ENCODE measurements at places on chromosomes 13 and 19. TPM values are rescaled to one million over a fixed set of nuclear protein-coding genes. Genes with fewer than 3 reads are reported as not detected.

- H3K36me3 ChIP-seq, result peaks cover 31% of the 10 kb centered on the region
- H3K4me3 ChIP-seq, result peak overlapping the region; percentile 71
- peaks cover 59% of the 10 kb centered on the region for H3K4me1 ChIP-seq
- H3K27me3 ChIP-seq, result no peaks in the 10 kb centered on the region
- H3K27ac ChIP-seq, result peak overlapping the region; percentile 95
Observed at GRCh38 chr13:37701306-37701705, 102.7 kb upstream of the POSTN start.

DNA sequence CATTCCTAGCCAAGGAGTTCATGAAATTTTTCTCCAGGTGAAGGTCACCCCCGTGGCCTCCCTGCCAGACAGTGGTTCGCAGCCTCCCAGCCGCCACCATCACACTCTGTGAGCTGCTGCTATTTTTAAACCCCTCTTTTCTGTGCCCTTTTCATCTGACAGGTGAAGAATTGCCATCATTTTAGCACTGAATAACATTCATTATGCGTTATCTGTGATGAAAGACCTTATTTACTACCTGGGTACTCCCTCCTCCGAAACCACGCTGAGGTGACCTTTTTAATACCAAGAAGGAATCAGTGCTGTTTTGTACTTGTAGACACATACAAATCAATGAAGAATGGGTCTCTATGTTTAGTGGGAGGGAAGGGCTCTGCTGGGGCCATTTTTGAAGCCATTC is 148.9 kb upstream of the GPR12 start:
- H3K4me1 ChIP-seq, result peaks cover under 1% of the 10 kb centered on the region
- no peak overlapping the region for H3K27ac ChIP-seq
- no peaks in the 10 kb centered on the region for H3K36me3 ChIP-seq
- no peak for DNase-seq

GRCh38 chr19:46637224-46637623 is 1.2 kb upstream of the GNG8 start:
- DNase-seq, result no peak
- no peak overlapping the region for H3K27ac ChIP-seq
- no peaks in the 10 kb centered on the region for H3K27me3 ChIP-seq
- H3K4me1 ChIP-seq, result peaks cover 11% of the 10 kb centered on the region
- no peak overlapping the region for H3K4me3 ChIP-seq

DNA sequence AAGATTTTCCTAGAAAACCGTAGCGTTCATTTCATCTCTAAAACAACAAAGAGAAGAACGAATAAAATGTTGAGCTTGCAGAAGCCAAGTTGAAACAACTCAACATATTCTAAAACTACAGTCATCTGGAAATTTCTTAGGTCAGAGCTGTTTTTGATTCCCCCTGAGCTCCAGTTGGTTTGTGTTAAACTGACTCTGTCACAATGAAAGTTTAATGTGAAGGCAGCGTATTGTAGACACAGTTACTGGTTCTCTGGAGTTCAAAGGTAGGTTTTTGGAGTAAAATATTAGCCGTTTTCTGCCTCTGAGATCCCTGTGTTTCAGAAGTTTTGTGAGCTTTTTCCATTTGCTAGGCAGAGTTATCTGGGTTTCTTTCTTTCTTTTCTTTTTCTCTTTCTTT is 2.2 kb downstream of the ARHGEF7 start:
- H3K27me3 ChIP-seq, result peaks cover 73% of the 10 kb centered on the region
- peaks cover 21% of the 10 kb centered on the region for H3K4me1 ChIP-seq
- H3K27ac ChIP-seq, result no peak overlapping the region
- no peaks in the 10 kb centered on the region for H3K36me3 ChIP-seq

- no peak overlapping the region for H3K4me3 ChIP-seq
- peaks cover 8% of the 10 kb centered on the region for H3K4me1 ChIP-seq
- DNase-seq, result no peak
Observed at GRCh38 chr19:49775742-49776370, 9.1 kb downstream of the AP2A1 start.

- no peak overlapping the region for H3K4me3 ChIP-seq
- no peak overlapping the region for H3K27ac ChIP-seq
- H3K27me3 ChIP-seq, result peaks cover 1% of the 10 kb centered on the region
- peak; percentile 15 for DNase-seq
- no peaks in the 10 kb centered on the region for H3K36me3 ChIP-seq
- H3K4me1 ChIP-seq, result peaks cover 9% of the 10 kb centered on the region
Observed at GRCh38 chr19:21202865-21203494, 61.1 kb downstream of the ZNF431 start.

GRCh38 chr19:10945264-10945663 is 15.6 kb upstream of the SMARCA4 start:
- H3K4me1 ChIP-seq, result peaks cover 17% of the 10 kb centered on the region
- no peaks in the 10 kb centered on the region for H3K36me3 ChIP-seq
- no peak for DNase-seq

Gene THSD8
- 14.1 TPM for total RNA-seq

Gene SHKBP1
- 61.9 TPM for total RNA-seq

GRCh38 chr13:22925881-22926747 is 254.7 kb upstream of the SGCG start:
- H3K27ac ChIP-seq, result no peak overlapping the region
- peak overlapping the region; percentile 41 for H3K4me3 ChIP-seq
- no peaks in the 10 kb centered on the region for H3K27me3 ChIP-seq
- H3K36me3 ChIP-seq, result no peaks in the 10 kb centered on the region

Gene SHISA2
- not detected for total RNA-seq

Gene THSD1
- 2.6 TPM for total RNA-seq

DNA sequence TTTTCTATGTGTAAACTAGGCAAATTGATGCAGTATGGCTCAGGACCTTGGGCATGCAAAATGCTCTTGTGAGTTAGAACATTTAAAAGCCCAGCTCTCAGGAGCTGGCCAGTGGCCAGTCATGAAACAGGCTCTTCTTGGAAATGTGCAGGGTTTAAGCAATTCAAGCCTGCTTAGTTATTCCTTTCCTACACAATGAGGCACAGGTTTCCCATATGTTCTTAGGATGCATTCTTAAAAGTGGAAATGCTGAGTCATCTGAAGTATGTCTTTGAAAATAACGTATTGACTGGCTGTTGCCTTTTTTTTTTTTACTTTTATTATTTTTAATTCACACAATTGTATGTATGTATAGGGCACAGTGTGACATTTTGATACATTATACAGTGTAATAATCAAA is 300.7 kb downstream of the SLC7A1 start:
- H3K27me3 ChIP-seq, result peaks cover 6% of the 10 kb centered on the region
- H3K36me3 ChIP-seq, result no peaks in the 10 kb centered on the region
- no peak overlapping the region for H3K27ac ChIP-seq
- no peak overlapping the region for H3K4me3 ChIP-seq
- no peaks in the 10 kb centered on the region for H3K4me1 ChIP-seq
- no peak for DNase-seq

- no peak overlapping the region for H3K27ac ChIP-seq
- no peak for DNase-seq
- H3K27me3 ChIP-seq, result peaks cover 5% of the 10 kb centered on the region
- H3K4me1 ChIP-seq, result peaks cover 17% of the 10 kb centered on the region
Observed at GRCh38 chr19:18675779-18676178, 7.7 kb upstream of the CRTC1 start.

GRCh38 chr19:49889038-49889686 is 7.5 kb downstream of the IL4I1 start:
- no peaks in the 10 kb centered on the region for H3K36me3 ChIP-seq
- H3K27ac ChIP-seq, result no peak overlapping the region
- H3K27me3 ChIP-seq, result peaks cover 7% of the 10 kb centered on the region
- H3K4me3 ChIP-seq, result no peak overlapping the region

DNA sequence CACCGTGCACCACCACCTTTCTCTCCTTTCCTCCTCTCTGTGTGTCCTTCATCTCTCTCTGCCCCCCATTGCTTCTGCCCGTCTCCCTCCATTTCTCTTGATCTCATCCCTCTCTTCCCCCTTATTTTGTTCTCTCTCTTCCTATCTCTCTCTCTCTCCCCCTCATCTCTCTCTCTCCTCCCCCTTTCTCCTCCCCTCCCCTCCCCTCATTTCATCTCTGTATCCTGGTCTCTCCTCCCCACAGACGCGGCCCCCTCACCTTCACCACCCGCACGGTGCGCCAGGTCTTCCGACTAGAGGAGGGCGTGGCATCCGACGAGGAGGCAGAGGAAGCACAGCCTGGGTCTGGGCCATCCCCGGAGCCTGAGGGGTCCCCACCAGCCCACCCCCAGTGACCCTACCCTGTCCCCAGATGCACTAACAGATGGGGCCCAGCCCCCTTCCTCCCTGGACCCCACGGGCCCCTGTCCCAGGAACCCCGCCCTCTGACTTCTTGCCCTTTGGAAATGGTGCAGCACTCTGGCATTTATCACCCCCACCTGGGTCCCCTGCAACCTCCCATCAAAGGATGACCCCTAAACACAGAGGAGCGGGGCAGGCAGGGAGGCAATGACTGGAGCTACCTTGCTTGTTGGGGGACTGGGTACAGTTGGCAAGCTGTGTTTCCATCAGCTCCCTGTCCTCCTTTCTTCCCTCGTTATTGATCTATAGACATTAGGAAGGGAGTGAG is 19.6 kb downstream of the KCNC3 start:
- H3K4me3 ChIP-seq, result no peak overlapping the region
- no peak for DNase-seq
- no peaks in the 10 kb centered on the region for H3K4me1 ChIP-seq
- H3K27me3 ChIP-seq, result peaks cover 53% of the 10 kb centered on the region
- no peak overlapping the region for H3K27ac ChIP-seq
- no peaks in the 10 kb centered on the region for H3K36me3 ChIP-seq

GRCh38 chr13:98297051-98297450 is 120.0 kb upstream of the RNF113B start:
- no peak overlapping the region for H3K4me3 ChIP-seq
- H3K27me3 ChIP-seq, result no peaks in the 10 kb centered on the region
- H3K27ac ChIP-seq, result no peak overlapping the region
- no peak for DNase-seq

Gene CELF5
- 0.30 TPM for total RNA-seq

DNA sequence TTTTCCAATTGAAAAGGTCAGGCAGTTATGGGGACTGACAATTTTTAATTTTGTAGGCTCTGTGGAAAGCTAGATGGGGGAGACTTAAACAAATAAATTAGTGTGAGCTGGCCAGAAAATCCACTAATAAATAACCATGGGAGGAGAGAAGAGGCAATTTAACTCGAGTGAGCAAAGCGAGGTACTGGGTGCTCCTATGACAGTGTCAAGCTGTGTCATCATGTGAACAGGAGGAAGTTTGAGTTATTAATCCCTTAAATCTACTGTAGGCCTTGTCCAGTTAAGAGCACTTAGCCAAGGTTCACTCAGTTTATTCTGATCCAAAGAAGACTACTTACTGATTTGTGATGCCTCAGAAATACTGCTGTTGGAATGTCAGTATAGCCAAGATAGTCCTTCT is 122.8 kb downstream of the OXGR1 start:
- H3K4me1 ChIP-seq, result no peaks in the 10 kb centered on the region
- no peak overlapping the region for H3K27ac ChIP-seq
- no peak overlapping the region for H3K4me3 ChIP-seq
- DNase-seq, result no peak

- DNase-seq, result no peak
- H3K27me3 ChIP-seq, result peaks cover 24% of the 10 kb centered on the region
- peak overlapping the region; percentile 55 for H3K27ac ChIP-seq
- H3K4me3 ChIP-seq, result no peak overlapping the region
Observed at GRCh38 chr13:113840541-113841352, 23.1 kb downstream of the GAS6 start.

Gene CGB1
- not detected for total RNA-seq

DNA sequence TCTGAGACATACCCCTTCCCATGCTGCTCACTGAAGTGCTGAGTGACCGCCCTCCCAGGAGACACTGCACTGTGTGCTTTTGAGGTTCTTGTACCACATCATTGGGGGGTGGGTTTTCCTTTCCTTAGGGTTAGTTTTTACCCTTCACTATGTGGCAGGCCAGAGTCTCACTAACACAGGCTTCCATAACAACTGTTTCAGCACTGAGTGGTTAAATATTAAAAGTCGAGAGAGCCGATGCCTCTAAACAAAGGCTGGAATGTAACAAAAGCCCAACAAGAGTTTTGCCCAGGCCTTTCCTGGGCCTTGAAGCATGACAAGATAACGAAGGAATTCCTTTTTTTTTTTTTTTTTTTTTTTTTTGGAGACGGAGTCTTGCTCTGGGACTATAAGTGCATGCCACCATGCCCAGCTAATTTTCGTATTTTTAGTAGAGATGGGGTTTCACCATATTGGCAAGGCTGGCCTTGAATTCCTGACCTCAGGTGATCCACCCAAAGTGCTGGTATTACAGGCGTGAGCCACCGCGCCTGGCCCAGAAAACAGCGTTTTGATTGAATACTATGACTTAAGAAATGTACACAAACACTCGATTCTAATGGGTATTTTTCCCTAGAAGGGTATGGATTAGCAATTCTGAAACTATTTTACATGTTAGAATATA is 46.5 kb downstream of the ZNF823 start:
- H3K4me1 ChIP-seq, result peaks cover 8% of the 10 kb centered on the region
- H3K36me3 ChIP-seq, result peaks cover 21% of the 10 kb centered on the region
- no peak overlapping the region for H3K27ac ChIP-seq
- DNase-seq, result no peak

DNA sequence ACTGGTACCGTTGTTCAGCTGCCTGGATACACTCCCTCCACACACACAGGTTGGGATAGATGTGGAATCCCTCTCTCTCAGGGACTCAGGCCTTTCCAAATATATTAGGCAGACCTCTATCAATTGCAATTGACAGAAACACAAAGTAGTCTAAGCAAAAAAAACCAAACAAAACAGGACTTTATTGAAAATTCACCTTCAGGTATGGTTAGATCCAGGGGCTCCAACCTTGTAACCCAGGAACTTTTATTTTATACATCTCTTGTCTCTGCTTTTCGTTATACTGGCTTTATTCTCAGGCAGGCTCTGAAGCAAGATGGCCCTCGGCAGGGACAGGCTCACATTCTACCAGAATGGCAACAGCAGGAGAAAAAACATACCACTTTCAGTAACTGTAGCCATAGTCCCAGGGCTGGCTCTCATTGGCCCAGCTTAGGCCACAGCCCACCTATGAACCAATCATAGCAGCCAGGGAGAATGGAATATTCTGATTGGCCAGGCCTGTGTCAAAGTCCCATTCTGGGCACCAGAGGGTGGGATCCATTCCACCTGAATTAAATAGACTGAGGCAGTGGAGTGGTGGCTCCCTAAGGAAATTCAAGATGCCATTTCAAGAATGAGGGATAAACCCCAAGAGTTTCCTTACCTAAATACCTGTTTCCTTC is 13.1 kb upstream of the CEACAM19 start:
- no peak for DNase-seq
- H3K36me3 ChIP-seq, result peaks cover 43% of the 10 kb centered on the region
- H3K27ac ChIP-seq, result no peak overlapping the region
- H3K27me3 ChIP-seq, result no peaks in the 10 kb centered on the region
- no peak overlapping the region for H3K4me3 ChIP-seq
- H3K4me1 ChIP-seq, result no peaks in the 10 kb centered on the region

DNA sequence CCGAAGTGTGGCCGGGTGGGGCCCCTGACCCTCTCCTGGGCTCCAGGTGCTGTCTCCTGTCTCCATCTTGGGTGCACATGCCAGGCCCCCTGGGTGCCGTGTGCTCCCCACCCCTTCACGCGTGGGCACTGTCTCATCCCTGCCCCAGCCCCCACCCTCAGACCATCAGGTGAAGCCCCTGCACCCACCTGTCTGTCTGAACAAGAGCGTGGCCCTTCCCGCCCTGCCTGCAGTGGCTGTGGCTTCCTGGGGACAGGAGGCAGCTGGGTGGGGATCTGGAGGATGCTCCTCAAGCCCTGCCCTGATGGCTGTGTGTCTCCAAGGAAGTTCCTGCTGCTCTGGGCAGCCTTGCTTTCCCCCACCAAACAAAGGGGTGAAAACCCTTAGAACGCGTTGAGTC is 2.2 kb downstream of the PRR22 start:
- no peaks in the 10 kb centered on the region for H3K27me3 ChIP-seq
- no peak overlapping the region for H3K4me3 ChIP-seq
- peaks cover 10% of the 10 kb centered on the region for H3K36me3 ChIP-seq
- no peaks in the 10 kb centered on the region for H3K4me1 ChIP-seq

- peaks cover 80% of the 10 kb centered on the region for H3K4me1 ChIP-seq
- H3K27ac ChIP-seq, result peak overlapping the region; percentile 90
- H3K36me3 ChIP-seq, result peaks cover 68% of the 10 kb centered on the region
- DNase-seq, result peak; percentile 57
- H3K27me3 ChIP-seq, result peaks cover 4% of the 10 kb centered on the region
Observed at GRCh38 chr13:29513002-29513980, 82.2 kb downstream of the SLC7A1 start.

Data from HFFc6 (cell line).